Stimulated activated CD4-positive, alpha-beta T cell treated with anti-CD3 and anti-CD28 coated beads, Interleukin-4, amount 100 ng/mL, for 4 hours (primary cell): ENCODE measurements at places on chromosomes 2 and 18.

- DNase-seq = no peak
Observed at GRCh38 chr2:32865399-32866068, 81.2 kb upstream of the LTBP1 start.

DNA sequence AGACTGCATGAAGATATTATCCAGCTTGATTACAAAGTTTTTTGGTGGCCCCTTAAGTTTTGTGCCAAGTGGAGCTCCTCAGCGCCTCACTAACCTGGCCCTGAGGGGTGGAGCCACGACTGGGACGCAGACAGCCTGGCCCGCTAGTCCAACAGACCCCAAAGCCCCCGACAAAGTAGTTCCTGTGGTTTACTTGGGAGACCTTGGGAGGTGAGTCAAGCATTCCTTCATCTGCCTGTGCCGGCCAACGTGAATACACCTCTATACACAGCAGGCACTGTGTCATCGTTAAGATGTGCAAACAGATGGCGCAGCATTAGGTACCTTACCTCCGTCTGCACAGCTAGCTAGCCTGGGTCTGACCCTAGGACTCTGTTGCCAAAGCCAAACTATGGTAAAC, 55.0 kb upstream of the LAMA1 start:
- no peak for DNase-seq

DNA sequence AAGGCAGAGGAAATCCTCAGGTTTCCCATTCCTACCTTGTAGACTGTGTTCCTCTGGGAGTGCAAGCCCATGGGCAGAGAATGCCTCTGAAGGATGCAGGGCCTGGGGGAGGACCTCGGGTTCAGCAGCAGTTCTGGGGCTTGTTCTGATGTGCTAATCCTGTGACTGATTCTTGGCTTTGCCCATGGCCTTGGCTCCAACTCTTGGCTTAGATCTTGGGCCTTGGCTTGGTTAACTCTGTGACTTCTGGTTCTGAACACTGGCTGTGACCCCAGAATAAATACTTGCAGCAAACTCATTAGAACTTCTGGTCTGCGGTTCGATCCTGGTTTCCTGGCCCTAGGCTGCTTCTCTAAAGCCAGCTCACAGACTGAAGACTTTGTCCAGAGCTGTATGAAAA, 366.9 kb upstream of the ZEB2 start:
- DNase-seq = no peak

DNA sequence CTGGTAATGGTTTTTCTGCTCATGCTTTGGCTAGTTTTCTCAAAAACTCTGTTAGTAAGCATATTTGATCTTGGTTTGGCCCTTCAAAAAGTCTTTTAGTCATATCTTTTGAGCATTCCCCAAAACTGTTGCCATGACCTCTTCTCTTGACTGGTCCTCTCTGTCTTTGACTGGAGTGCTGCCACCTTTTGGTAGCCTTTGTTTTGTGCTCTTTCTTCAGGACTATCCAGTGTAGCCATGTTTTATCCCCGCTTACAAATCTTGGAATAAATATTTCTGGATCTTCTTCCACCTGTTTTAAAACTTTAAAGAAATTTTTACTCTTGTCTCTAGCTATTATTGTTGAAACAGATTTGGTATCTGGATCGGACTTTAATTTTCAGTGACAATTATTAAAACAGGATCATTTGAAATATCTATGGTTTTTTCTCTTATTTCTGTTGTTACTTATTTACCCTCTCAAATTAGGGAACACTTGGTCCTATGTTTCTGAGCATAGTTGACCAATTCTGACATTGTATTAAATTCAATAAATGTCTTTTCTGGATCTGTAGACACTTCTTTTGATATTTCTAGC, 965 bp upstream of the ELOA2 start:
- no peak for DNase-seq

DNA sequence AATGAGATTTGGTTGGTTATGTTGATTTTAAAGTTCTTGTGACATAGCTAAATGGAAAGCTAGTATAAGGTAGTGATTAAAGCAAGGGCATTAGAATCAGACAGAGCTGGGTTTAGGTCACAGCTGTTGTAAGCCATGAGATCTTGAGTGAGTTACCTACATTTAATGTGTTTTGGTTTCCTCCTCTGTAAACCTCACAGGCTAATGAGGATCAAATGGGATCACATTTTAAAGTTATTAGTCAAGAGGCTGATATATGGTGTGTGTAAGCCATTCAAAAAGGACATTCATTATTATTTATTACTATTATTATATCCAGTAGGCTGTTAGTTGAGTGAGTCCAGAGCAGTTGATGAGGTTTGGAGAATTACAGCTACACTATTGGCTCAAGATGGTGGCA, 416.2 kb downstream of the IRS1 start:
- no peak for DNase-seq

GRCh38 chr18:79548077-79548450, 131.5 kb upstream of the CTDP1 start:
- DNase-seq = no peak

- DNase-seq = no peak
Observed at GRCh38 chr2:203097735-203098134, 83.1 kb downstream of the NBEAL1 start.

DNA sequence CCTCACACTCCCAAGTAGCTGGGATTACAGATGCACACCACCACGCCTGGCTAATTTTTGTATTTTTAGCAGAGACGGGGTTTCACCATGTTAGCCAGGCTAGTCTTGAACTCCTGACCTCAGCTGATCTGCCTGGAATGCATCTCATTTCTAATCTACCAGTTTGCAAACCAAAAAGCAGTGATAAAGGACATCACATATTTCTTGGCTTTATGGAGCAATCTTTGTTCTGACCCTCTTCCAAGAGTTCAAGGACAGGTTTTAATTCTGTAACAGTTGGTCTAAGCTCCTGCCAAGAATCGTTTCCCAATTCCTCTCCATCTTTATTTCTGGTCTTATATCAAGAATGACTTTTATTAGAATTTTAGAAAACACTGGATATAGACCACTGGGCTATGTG, 67.7 kb downstream of the SLC40A1 start:
- DNase-seq = no peak

DNA sequence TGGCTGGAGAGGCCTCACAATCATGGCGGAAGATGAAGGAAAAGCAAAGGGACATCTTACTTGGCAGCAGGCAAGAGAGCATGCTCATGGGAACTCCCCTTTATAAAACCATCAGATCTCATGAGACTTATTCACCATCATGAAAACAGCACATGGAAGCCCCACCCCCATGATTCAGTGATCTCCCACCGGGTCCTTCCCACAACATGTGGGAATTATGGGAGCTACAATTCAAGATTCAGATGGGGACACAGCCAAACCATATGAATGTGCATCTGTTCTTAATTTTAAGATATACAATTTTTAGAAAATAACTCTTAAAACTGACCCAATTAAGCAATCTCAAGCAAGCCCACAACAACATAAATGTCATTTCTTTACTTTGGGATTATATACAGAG, 12.6 kb downstream of the C18orf63 start:
- DNase-seq = no peak

- DNase-seq = no peak
Observed at GRCh38 chr18:5250603-5251002, 44.9 kb downstream of the ZBTB14 start.

DNA sequence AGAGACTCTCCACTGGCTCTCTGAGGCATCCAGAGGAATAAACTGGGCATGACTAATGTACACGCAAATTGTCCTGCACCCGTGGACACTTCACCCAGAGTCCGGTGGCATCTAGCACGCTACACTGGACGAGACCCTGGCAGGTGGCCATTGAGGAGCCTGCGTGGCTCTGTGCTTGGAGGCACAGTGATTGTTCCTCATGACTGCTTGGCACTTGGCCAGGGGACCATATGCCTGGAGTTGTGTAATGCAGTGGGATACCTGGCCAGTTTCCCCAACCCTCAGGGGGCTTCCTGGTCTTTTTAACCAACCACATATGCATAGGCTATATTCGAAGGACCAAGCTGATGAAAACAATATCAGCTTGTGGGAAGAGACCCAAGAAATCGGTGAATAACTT, 66.6 kb downstream of the MTCL1 start:
- DNase-seq = no peak

DNA sequence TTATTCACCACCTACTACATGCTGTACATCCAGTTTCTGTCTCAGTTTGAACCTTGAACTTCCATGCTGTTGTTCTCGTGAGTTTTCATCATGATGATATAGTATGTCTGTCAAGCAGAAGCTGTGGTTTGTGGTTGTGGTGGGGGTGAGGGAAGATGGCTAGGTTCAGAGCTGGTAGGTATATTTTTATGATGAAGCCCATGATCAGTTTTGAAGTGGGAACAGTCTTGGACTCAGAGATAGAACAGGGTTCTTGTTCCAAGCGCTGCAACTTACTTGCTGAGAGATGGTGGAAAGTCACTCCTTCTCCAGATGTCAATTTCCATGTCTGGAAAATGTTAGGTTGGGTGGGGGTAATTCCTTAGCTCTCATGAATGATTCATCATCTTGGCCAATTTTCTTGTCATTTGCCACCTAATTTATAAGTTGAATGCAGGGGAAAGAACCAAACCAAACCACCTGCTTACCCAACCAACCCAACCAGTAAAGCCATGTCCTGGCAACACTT, 21.6 kb downstream of the PMAIP1 start:
- DNase-seq = no peak

GRCh38 chr2:12935796-12936195, 219.1 kb downstream of the TRIB2 start:
- no peak for DNase-seq

DNA sequence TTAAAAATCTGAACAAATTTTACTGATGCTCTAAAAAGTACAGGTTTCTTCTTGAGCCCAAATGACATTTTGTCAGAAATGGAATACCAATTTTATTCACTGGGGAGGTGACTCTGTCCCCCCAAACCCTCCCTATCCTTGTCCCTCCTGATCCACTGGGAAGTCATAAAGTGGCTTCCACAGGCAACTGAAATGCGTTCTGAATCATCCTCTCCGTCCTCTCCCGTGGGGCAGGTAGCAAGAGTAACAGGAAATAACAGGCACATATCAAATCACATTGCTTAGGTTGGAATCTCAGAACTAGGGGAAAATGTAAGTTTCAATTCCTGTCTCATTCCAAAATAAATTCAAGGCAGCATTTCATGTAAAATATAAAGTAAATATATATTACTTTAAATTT, 44.5 kb downstream of the MYL12B start:
- DNase-seq = no peak

DNA sequence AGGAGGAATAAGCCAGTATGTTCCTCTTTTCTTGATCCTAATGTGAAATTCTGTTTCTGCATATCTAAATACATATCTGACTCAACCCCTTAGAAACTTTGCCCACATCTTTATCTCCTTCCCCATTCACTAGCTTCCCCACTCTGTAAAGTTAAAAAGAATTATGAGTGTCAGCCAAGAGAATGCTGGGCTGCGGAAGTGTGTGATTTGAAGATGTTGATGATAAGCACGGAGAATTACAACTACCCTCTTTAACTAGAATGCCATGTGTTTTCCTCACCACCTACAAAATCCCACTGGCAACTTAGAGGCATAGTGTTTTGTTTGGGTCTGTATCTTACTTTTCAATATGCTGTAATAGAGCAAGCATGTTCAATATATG, 490.4 kb upstream of the FANCL start:
- no peak for DNase-seq

DNA sequence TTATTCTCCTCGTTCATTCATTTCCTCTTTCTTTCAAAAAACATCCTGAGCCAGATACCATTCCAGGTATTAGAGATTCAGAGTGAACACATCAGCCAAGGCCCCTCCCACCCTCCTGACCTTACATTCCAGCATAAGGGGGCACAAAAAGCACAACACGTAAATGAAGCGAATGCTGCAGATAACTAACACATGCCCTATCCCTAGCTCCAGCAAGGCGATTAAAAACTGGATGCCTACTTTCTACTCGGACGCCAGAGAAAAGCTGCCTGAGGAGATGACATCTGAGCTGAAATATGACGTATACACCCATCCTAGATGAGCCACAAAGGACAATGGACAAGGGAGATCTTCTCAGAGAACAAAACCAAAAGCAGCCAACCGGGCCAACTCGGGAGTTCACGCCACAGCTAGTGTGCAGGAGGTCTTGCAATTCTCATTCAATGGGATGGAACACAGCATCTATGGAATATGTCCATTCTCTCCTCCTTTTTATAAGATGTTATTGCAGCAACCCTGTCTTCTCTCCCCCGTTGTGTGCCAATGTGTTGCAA, 33.5 kb downstream of the FEZ2 start:
- no peak for DNase-seq

DNA sequence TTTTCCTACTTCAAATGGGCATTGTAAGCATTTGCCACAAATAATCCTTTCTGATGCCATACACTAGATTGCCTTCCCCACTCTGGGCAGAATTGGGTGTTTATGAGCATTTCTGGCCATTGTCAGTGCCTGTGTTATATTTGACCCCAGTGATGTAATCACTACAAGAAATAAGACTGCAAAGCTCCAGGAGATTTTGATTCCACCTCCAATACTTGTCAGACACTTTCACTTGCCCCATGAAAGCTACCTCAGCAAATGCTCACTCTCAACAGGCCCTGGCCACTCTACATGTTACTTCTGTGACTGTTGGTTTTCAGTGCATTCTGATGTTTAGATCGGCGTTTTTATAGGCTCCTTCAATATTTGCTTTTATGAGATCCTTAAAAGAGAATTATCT, 135.1 kb downstream of the GFPT1 start:
- no peak for DNase-seq

DNA sequence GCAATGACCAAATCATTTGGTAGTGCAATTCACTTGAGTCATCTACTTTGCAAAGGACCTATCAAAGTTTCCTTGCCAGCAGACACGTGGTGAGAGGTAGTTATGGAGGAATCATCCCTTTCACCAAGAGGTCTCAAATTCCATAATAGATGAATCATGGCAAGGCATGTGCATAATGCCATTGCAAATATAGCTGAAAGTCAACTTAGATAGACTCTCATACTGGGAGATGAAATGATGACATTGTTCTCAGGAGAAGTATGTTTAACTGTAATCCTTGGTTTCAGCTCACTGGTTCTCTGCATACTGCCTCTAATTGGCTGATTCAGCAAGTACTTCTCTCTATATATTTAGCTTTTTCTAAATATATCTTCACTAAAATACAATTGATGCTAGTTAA, 57.2 kb downstream of the CALCRL start:
- DNase-seq = no peak

- no peak for DNase-seq
Observed at GRCh38 chr2:37827455-37827854, 97.6 kb upstream of the RMDN2 start.

- DNase-seq = no peak
Observed at GRCh38 chr2:125479143-125479636, 1176.8 kb upstream of the GYPC start.

DNA sequence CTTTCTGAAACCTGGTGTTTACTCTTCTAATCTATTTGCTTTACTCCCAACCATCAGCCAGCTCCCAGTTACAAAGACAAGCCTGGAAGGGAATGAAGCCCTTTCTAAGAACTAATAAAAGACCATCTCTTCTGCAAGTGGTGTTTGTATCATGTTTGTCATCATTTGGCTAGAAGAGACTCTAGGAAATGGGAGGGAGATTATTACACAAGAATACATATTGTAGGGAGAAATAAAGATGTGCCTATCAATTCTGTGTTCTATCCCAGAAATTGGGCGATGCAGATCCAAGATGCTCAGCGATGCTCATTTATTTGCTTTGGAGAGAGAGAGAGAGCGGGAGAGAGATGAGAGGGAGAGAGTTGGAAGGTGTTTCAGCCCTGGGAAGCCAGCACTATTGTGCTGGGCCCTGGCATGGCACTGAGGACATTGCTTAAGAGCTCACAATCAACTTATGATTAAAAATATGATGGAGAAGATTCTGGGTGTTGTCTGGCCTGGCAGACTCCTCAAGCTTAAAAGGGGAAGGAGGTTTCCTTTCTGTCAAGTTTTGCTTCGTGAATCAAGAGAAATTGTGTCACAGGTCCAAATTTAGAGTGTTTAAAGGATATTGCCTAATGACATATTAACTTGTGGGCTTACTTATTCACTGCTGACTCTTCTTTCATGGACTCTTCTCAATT, 41.8 kb upstream of the AFF3 start:
- DNase-seq = no peak
